ENCODE measurements at places on chromosomes 2 and 18.
A peak's percentile ranks its signal among the peaks of the same experiment; 100 is the strongest.

DNA sequence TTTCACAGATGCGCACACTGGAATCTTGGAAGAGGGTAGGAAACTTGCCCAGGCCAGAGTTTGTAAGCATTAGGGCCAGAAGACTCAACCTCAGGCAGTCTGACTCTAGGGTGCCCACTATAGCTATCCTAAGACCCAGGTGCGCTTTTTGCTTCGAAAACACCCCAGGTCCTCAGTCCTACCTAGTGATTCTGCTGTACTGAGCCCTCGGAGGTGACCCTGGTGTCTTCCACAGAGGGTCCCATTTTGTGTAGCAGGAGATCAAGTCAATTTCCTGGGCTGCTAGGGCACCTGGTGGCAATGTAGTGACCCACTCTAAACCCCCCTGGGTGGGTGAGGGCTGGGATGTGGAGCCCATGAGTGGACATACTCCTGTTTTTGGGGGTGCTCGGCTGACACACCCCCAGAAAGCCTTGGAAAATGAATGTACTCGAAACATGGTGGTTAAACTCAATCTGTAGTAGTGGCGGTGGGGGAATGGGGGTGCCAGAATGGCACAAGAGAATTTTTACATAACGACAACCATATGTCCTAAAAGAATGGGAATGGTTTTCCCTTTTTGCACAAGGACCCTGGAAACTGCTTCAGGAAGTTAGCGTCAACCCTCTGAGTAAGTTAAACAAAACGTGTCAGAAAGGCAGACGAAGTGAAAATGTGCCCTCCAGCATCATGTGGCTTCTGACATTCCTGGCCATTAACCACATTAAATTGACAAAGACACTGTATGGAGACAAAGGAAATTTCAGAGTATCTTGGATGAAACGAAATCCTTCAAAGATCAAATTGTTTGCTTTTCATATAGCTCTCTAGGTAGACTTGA lies 218.0 kb upstream of the COPS8 start:
- DNase-seq: no peak

DNA sequence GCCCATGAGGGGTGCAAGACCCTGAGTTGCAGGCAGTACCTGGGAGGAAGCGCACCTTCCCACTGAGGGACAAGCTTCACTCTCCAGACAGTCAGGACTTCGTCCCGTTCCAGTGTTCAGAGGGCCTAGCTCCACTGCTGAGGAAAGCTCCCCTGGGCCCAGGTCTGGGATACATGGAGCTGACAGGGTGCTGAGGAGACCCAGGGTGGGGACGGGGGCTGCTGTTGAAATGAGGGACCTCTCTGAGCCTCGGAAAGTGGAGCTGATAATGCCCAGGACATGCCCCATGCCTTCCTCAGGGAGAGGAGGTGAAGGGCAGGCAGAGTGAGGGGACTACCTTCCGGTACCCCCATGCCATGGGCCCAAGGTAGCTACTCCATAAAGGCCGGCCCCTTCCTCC lies 169.2 kb upstream of the MYCN start:
- no peak for DNase-seq

GRCh38 chr2:179305125-179305524 lies 40.5 kb upstream of the SESTD1 start:
- DNase-seq: no peak

DNA sequence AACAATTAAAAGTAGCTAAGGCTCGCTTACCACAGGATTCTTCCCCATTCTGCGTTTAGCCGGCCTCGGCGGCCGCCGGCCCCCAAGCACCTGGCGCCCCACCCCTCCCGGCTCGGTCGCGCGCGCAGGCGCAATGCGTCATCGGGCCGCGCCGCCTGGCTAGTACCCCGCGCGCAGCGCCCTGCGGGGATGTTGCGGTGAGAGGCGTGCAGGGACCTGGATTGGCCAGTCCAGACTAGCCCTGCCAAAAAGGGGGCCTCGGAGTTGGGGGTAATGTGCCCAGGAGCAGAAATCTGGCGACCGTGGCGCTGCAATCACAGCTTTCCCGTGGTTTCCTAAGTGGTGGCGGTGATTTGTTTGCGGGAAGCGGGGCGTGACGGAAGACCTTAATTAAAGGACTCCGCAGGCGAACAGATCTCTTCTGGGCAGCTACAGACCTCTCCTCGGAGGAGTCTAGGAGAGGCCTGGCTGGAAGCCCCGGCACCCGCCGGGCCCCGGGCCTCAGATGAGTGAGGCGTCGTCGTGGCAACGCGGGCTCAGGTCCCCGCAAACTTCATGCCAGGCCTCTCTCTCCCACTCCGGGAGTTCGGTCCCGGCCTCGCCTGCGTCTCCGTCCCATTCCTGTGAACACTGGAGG lies 606 bp downstream of the TMEM237 start:
- peak; percentile 76 for DNase-seq

DNA sequence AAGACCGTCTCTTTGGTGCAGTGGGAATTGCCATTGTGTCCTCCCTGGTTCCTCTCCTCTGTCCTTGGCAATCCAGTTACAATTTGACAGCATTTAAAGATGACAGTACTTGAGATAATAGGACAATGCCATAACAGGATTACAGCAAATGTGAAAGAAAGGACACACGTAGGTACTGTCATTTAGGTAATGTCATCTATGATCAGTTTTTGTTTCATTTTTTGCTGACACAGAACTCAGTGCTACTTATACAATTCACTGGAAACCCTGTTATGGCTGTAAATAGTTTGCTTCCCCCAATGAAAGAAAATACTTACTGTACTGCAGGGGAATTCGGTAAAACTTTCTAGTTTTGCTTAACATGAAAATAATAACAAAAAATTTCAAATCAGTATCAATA lies 65.2 kb downstream of the BCL11A start:
- DNase-seq: no peak

GRCh38 chr2:60827369-60827768 lies 54.0 kb upstream of the REL start:
- DNase-seq: no peak

- DNase-seq: no peak
Measured at GRCh38 chr2:222424276-222424728, at the start of gene SGPP2. TSS of gene SGPP2 (plus strand) at chr2:222424543. CDS start at chr2:222424603, 60 bp downstream.

DNA sequence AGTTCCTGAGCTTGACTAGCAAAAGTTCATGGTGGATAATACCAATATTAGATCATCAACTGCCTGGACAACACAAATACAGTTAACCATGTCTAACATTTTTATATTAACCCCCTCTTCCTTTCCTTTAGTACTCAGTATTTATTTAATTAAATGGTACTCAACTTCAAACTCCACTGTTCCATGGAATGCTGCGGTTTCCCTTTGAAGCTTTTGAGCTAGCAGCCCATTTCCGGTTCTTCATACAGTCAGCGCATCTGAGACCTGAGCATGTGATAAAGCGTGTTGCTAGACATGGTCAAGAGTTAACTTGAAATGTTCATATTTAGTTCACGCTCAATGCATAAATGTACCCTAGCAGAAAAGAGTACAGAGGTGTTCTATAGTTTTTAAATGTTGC lies 278.4 kb downstream of the ALPK2 start:
- DNase-seq: no peak

GRCh38 chr2:12211326-12212175 lies 465.1 kb downstream of the LPIN1 start:
- DNase-seq: peak; percentile 69

DNA sequence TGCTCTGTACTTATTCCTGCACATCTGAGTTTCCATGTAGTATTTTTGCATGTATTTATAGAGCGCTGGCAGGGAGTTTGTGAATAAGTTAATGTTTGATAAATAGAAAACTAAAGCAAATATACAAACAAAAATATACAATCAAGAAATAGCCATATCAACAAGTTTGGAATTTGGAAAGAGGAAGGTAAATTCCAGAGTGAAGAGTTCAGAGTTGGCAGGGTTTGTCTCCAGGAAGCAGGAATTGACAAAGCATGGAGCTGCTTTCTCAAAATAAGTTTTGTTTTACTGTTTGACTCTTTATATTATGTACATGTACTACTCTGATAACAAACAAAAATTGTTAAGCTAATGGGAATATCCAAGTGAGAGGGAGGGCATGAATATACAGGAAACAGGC lies 80.3 kb downstream of the SPOPL start:
- DNase-seq: no peak

DNA sequence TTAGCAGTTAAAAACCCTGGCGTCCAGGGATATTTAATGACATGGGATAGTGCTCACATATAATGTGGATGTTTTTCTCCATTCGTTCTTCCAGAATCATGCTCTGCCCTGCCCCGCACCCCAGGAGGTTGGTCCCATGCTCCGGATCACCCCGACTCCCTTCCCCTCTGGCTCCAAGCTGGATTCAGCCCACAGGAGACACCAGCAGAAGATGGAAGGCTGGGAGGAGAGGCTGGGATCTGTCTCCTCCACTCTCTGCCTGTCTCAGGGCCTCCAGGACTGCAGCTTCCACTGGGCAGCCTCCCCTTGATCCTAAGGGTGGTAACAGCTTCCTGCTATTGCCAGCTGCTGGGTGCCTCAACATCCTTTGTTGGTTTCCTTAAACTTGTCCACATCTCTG lies 24.5 kb downstream of the TMEM177 start:
- DNase-seq: no peak

DNA sequence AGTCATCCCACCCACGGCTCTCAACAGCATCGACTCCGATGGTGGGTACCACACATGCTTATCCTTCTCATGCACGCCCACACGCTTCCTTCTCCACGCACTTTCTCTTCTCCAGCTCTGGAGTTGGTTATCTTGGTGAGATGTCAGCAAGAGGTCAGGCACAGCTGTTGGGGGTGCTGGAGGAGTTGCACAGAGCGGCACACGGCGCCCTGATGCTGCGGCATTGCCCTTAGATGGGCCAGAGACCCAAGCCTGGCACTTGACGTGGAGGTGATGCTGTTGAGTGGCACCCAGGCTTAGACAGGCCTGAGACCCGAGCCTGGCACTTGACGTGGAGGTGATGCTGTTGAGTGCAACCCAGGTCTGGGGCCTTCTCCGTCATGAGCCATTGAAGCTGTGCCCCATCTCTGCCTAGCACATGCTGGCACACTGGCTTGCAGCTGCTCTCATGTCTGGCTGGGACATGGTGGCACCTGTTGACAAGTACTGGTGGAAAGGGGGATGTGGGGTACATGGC lies 83.2 kb downstream of the DGKD start:
- no peak for DNase-seq

DNA sequence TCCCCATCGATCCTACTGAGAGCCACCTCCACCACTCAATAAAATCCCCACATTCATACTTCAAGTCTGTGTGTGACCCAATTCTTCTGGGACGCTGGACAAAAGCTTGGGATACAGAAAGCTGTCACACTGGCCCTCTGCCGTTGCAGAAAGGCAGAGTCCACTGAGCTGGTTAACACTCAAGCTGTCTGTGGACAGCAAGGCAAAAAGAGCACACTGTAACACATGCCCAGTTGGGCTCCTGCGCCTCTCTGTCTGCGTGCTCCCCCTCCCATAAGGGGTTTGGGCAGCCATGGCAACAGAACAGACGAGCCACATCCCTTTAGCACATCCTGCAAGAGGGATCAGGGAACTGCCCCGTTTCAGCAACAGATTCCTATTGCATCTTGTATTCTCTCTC lies 106.9 kb upstream of the RGPD4 start:
- DNase-seq: peak; percentile 48

DNA sequence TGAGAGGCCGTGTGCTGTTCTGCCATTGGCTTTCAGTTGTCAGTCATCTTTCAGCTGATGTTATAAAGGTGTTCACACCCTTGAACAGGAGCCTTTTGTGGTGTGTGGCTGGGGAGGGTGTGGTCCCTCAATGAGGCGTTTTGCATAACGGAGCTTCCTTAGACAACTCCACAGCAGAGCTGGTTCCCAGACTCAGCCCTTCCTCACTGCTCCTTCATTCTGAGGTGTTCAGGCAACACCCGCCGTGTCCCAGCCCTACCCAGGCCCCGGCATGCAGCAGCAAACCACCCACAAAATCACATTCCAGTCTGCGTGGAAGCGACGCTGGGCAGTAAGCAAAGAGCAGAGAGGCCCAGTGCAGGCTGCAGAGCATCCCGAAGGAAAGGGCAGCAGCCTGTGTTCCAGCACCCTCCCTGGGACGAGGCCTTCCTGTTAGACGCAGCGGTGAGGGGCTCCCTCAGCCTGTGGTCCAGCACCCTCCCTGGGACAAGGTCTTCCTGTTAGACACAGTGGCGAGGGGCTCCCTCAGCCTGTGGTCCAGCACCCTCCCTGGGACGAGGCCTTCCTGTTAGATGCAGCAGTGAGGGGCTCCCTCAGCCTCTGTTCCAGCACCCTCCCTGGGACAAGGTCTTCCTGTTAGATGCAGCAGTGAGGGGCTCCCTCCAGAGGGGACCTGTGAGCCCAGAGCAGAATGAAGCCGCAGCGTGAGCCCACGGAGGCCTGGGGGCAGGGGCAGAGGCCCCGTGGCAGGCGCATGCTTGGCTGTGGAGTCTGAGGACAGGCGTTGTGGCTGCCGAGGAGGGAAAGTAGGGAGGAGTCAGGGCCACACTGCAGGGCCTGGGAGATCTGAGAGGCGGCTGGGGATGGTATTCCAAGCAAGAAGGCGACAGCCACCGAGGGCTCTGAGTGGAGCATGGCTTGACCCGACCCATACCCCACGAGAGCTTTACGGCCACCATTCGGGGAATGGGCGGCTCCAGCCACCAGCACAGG lies 201.8 kb upstream of the HDAC4 start:
- no peak for DNase-seq

DNA sequence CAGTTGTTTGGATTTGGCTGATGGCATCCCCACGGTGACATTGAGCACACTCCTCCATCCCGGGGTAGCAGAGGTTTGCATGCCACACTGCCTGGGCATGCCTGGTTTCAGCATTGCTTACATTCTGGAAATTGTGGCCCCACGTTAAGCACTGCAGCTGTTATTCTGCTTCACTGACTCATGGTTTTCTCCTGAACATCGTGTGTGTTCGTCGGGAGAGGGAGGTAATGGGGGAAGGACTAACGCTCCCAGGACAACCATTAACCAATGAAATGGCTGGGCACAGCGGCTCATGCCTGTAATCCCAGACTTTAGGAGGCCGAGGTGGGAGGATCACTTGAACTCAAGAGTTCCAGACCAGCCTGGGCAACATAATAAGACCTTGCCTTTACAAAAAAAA lies 28.2 kb upstream of the YWHAQ start:
- no peak for DNase-seq

GRCh38 chr2:15145046-15145817 lies 415.9 kb downstream of the NBAS start:
- no peak for DNase-seq

GRCh38 chr18:46265196-46266156 lies 161.3 kb downstream of the HAUS1 start:
- no peak for DNase-seq

DNA sequence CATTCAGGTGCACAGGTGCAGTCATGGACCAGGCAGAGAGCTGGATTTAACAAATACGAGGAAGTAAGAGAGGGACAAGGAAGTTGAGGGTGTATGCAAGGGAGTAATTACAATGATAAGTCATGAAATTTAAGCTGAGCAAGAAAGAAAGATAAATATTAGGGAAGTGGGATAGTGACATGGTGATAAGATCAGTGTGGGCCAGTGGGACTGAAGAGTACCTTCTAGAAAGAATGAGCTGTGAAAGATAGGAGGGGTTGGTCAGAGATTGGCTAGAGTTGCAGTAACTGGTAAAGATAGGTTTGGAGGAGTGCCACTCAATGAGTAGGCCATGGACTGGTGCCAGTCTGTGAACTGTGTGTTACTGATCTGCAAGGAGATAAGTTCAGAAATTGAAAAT lies 200.8 kb upstream of the SIX3 start:
- DNase-seq: no peak

Measured in COR-L47 (cell line).